ENCODE measurements at places on chromosomes 7 and 10.

DNA sequence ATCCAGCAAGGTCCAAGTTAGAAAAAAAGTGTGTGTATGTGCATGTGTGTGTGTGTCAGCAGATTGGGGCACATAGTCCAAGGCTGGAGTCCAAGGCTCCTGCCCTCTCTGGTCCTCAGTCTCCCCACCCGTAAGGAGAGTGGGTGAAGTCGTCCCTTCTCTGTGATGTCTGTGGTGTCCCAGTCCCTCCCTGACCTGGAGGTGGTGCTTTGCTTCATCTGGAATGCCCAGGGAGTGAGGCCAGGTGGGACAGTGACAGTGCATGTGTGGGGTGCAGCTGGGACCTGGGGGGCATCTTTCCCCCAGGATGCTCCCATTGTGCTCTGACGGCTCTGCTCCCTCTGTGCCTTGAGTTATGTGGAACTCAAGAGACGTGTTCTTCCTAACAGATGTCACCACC, 18.0 kb downstream of the AQP1 start:
- DNase-seq: no peak

DNA sequence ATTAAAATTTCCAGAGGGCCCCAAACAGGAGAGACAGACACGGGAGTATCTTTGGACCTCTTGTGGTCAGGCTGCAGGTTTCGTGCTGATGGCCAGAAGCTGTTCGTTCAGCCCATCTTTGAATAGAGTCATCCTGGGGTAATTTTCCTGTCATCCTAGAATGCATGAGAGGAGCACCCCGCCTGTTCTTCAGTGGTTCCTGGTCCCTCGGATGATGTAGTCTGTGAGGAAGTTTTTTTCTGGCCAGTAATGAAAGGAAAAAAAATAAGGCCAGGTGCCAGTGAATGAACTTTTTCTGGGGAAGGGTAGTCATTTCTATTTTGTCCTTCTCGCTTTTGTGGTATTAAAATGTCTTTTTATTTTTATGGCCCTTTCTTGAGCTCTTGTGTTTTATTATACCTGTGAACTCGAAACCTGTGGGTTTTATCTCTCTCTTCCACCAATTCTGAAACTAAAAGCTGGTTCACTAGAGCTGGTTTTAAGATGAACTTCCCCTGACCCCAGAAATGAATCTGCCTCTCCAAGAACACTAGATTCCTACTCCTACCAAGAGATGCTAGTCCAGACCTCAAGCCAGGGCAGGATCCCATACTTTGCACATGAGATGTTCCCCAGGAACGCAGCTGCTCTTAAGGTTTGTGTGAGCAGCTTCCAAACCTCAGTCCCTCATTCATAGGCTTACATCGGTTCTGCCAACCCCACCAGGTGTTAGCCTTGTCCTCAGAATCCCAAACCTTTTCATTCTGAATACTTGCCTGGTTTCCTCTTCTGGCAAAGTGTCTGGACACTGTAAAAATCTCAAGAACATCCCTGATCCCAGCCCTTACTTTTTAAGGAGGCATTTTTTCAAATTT, 15.4 kb upstream of the MEST start:
- DNase-seq: no peak

DNA sequence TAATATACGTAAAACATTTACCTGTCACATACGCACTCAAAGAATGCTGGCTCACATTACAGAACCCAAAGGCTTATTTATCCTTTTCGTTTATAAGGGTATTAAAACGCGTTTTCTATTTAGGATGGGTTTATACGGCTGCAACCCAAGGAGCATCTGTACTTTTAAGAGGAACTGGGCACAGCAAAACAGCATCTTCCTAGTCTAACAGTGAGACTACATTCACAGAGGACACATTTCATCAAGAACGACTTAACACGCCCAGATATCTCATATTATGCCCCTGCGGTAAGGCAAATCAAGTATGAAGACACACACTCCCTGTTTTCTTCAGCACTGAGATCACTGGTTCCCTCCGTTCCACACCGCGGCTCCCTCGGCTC, 533 bp upstream of the DMTF1 start:
- DNase-seq: no peak

DNA sequence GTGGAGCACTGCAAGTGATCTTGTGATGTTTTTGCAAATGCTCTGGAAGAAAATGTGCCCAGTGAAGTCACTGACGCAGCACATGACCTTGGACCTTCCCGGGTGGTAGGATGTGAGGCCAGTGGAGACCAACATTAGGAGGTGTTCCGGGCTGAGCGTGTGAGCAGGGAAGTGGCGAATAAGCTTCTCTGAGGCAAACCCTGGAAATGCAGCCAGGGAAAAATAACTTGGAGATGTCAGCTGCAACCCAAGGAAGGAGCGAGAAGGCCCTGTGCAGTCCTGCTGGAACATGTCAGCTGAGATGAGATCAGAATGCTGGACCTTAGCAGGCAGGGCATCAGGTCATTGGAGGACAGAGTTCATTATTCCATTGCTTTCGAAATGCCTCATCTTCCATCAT, 18.6 kb upstream of the SDK1 start:
- DNase-seq: no peak

- no peak for DNase-seq
Measured at GRCh38 chr10:117075064-117075463, 63.0 kb downstream of the VAX1 start.

DNA sequence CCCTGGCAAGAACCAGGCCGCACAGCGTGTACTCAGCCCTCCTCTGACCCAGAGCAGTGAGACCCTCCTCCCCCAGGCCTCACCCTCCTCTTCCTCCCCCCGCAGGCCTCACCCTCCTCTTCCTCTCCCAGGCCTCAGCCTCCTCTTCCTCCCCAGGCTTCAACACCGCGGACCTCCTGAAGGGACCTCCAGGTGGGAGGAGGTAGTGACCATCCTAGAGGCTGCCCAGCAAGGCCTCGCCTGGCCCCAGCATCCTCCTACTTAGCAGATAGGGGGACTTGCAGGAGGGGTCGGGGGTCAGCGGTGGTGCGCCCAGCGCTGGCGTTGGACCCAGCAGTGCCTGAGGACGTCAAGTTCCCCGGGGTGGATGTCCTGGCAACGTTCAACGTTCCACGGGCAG, 270.8 kb downstream of the ELFN1 start:
- DNase-seq: no peak

DNA sequence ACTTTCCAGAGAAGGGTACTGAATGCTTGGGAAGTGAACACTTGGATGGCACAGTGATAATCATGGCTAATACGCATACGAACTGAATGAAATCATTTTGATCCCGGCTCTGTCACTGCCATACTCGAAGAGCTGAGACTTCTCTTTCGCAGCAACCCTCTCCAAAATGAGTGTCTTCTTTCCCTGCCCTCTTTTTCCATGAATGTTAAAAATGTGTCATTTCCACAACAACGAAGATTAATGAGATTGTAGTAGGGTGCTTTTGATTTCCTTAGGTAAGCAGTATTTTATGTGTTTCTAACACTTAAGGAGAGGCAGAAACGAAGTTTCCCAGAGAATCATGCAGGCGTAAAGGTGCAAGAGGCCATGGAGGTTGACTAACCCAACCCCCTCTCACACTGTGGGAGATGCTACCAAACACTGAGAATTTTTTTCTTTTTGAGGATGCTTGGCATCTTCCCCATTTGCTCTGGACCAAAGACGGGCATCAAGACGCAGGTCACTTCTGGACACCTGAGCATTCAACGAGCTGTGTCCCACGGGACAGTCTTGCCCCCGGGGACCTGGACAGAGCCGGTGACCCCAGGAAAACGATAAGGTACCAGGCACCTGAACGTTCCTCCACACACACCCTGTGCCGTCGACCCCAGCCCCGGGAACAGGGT, 823 bp downstream of the COPG2 start:
- DNase-seq: peak; percentile 32

- no peak for DNase-seq
Measured at GRCh38 chr10:1648648-1649047, 88.7 kb downstream of the ADARB2 start.

- no peak for DNase-seq
Measured at GRCh38 chr7:97215556-97215955, 98.1 kb downstream of the SDHAF3 start.

GRCh38 chr10:33459602-33460001, 125.1 kb upstream of the NRP1 start:
- DNase-seq: no peak

DNA sequence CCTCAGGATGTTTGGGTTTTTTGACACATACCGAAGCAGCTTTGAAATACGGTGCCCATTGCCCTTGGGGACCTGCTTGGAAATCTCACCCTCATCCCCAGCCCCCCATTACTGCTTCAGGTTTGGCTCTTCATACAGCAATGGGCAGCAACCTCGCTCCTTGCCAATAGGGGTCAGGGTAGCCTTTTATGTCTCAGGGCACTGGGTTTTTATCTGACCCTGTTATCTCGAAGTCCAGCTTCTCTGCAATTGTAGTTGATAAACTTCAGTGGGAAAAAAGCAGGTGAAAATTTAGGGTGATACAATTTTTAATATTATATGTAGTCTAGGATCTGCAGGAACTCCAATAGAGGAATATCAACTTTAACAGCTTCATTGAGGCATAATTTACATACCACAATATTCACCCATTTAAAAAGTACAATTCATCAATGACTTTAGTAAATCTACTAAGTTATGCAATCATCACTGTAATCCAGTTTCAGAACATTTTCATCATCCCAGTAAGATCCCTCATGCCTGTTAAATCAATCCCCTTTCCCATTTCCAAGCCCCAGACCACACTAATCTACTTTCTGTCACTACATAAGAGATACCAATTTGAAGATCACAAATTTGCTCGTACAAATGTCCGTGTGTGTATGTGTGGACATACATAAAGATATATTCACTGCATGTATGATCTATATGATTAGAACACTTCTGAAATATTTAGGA, 386.2 kb downstream of the KCNMA1 start:
- DNase-seq: no peak

- no peak for DNase-seq
Measured at GRCh38 chr7:135901585-135902540, 75.3 kb downstream of the MTPN start.

GRCh38 chr10:99429517-99430095, 818 bp downstream of the GOT1 start:
- DNase-seq: no peak

All from NCI-H1105 treated with DMSO at 0.1 percent for 48 hours (cell line).